ENCODE measurements at places on chromosomes 3 and 15.

- peak; percentile 73 for DNase-seq
Measured at GRCh38 chr3:185976977-185977678, 39.3 kb upstream of the TRA2B start.

- DNase-seq = no peak
Measured at GRCh38 chr3:78260388-78260787, 1220.5 kb downstream of the ROBO2 start.

- no peak for DNase-seq
Measured at GRCh38 chr3:46845397-46845859, 17.8 kb downstream of the MYL3 start.

GRCh38 chr3:28743831-28744230 lies 395.2 kb upstream of the AZI2 start:
- no peak for DNase-seq

DNA sequence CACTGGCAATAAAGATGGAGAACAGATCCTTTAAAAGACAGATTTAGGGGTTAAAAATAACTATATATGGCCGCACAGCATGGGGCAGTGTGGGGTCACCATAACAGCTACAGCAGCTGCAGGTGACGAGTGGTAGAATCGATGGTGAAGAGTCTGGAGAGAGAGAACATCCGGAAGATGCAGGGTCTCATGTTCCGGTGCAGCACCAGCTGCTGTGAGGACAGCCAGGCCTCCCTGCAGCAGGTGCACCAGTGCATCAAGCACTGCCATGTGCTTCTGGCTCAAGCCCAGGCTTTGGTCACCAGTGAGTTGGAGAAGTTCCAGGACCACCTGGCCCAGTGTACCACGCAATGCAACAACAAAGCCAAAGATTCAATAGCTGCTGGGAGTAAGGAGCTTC lies 93.7 kb upstream of the IMPG2 start:
- no peak for DNase-seq

DNA sequence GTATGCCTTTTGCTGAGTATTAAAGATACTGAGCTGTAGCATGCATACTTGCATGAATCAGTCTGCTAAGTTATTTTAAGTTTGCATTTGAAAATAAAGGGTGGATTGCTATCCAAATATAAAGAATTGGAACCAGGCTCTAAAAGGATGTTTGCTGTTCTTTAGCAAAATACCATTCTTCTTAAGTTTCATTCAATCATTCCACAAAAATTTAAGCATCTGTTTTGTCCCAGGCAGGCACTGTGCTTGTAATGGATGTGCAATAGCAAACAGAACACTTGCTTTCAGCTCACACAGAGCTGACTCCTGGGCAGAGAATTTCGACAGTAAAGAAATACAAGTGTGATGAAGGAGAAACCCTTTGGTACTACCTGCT lies 151.1 kb downstream of the PGPEP1L start:
- no peak for DNase-seq

- no peak for DNase-seq
Measured at GRCh38 chr15:83587091-83587490, 66.8 kb upstream of the ADAMTSL3 start.

GRCh38 chr3:27544372-27544865 lies 60.2 kb upstream of the SLC4A7 start:
- DNase-seq = no peak

DNA sequence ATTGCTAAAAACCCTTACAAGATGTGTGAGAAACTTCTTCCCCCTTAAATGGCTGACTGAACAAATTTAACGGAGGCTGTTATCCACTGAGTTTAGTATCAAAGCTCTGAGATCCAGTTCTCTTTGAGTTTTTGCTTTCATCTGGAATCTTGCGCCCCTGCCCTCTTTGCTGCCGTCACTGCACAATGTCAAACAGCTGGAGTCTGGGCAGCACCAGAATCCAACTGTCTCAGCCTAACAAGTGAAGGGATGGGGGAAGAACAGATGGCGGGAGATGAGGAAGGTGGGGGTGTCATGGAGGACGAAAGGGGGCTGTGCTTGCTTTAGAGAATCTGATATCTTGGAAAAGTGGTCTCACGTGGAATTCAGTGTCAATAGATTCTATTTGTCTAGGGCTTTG lies 7.0 kb upstream of the BOC start:
- DNase-seq = no peak

DNA sequence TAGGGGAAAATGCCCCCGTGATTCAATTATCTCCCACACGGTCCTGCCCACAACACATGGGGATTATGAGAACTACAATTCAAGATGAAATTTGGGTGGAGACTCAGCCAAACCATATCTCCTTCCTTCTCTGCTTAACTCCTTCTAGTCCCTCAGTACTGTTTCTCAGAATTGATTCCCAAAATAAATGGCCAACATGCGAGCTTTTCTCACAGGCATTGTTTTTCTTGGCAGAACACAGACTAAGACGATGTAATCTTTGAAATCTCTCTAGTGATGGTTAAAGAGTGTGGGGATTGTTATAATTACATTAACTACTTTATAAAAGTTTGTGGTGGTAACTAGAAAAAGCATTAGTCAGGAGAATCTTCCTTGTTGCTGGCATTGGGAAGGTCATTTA lies 366.5 kb downstream of the LPP start:
- no peak for DNase-seq

GRCh38 chr3:73435055-73435454 lies 189.7 kb downstream of the PDZRN3 start:
- no peak for DNase-seq

GRCh38 chr15:42367041-42367440 lies 7.7 kb downstream of the CAPN3 start:
- no peak for DNase-seq

GRCh38 chr15:31845791-31846190 lies 184.5 kb upstream of the CHRNA7 start:
- no peak for DNase-seq

DNA sequence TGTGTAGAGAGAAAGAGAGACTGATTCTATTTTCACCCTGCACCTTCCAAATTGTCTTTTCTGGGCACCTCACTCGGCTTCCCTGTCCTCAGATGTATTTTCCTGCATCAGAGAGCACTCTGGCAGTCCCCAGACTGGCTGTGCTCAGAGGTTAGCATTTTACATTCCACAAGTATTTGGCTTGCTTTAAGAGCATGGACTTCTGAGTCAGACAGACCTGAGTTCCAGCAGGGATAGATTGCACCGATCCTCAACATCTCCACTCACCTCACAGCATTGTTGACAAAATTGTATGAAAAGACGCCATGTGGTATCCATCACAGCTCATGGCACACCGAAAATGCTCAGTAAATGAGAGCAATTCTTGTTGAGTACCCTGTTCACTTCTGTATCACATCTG lies 45.6 kb downstream of the SST start:
- DNase-seq = no peak

GRCh38 chr15:65712415-65712814 lies 79.7 kb downstream of the DENND4A start:
- DNase-seq = no peak

- no peak for DNase-seq
Measured at GRCh38 chr3:88440701-88441100, 290.9 kb downstream of the C3orf38 start.

DNA sequence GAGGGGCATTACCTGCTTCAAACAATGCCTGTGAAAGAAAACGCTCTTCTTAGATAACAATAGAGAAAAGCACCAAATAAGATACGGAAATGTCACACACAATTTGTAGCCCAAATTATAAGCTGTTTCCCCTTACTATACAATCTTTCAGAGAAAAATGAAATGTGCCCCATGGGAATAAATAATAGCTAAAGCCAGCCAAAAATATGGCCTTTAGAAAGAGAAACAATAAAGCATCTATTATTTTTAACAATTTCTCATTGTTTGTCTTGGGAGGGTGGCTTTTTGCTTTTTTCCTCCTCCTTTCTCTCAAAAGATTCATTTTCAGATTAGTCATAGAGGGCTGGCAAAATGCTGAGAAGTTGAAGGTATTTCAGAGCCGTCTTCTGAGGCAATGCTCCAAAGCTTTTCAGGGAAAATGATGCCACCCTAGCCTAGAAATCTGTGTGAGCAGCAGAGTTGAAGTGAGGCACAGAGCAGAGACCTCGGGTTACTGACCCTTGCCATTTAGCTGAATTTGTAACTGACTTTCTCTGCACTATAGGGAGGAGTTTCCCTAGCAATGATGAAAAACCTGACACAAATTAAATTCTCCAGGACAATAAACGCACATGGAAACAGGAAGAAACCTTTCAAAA lies 86.3 kb upstream of the PRICKLE2 start:
- no peak for DNase-seq

DNA sequence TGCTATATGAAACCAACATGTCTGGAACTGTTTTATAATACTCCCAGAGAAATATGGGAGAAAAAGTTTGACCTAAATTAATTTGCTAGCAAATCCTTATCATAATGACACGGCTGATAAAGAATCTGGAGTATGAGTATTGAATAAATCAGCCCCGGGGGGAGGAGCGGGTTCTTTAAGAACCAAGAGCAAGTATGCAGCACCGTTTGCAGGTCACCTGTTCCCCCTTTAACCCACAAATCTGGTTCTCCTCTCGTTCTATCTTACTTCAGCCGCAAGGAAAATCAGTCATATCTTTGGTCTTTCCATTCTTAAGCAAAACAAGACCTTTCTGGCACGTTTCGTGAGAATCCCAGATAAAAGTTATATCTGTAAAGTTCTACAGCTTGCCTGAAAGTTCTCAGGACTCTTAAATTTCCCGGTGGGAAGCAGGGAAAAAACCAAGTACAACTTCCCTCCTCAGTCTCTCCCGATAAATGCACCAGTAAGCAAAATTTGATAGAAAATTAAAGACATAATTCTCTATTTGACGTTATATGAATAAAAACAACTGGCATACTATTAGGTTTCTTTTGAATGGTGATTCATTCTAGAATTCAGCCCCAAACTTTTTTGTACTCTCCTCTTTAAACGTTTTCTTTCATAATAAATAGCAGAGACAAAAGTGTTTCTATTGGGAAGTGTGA lies 348.6 kb downstream of the ZBBX start:
- DNase-seq = no peak

DNA sequence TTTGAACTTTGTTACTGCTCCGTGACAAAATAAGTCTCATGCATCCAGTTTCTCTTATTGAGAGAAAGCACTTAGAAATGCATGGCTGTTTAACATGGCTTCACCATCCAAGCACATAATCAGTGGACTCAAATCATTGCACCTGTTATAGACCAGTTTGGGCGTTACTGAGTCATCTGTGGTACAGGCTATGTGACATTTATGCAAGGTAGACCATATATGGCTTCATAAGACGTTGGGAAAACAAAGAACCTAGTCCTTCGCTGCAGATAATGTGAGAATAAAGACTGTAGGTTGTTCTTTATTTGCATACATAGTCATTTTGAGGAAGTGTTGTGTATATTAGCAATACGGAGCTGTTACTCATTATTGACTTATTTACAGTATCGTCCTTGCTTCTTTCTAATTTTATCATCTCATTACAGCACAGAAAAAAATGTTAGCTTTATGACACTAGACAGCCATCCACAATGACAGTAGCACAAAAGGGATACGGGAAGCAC lies 374.7 kb downstream of the IL5RA start:
- DNase-seq = no peak

- no peak for DNase-seq
Measured at GRCh38 chr3:140244893-140245292, 309.9 kb downstream of the CLSTN2 start.

GRCh38 chr3:50194128-50194902 lies 2.9 kb downstream of the GNAT1 start:
- peak; percentile 53 for DNase-seq

DNA sequence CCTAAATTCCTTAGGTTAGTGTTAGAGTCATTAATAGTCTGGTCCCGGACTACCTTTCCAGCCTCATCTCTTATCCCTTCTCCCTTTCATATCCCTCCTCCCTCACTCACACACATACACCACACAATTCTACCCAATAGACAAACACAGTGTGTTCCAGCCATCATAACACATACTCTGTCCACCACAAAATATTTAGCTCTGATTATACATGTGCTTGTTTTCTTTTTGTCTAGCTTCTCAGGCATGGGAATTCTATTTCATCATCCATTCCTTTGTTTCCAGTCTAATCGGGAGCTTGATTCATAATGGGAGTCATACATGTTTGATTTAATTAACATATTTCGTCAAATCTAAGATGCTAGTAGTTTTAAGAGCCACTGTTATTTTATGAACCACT lies 161.8 kb upstream of the BFSP2 start:
- no peak for DNase-seq

DNA sequence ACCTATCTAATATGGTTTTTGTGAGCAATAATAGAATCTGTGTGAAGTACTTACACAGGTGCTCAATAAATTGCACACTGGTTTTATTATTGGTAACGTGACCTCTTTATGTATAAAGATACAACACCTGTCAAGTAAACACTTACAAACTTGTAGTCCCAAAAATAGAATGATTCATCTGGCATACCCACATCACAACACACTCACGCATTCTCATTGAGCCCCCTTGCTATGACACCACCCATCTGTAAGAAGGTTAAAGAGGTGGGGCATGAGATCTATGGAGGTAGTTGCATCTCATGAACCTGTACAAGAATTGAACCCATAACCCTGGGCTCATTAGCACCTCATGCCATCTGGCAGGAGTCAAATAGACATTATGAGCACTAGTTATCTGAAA lies 134.9 kb upstream of the THBS1 start:
- DNase-seq = no peak

DNA sequence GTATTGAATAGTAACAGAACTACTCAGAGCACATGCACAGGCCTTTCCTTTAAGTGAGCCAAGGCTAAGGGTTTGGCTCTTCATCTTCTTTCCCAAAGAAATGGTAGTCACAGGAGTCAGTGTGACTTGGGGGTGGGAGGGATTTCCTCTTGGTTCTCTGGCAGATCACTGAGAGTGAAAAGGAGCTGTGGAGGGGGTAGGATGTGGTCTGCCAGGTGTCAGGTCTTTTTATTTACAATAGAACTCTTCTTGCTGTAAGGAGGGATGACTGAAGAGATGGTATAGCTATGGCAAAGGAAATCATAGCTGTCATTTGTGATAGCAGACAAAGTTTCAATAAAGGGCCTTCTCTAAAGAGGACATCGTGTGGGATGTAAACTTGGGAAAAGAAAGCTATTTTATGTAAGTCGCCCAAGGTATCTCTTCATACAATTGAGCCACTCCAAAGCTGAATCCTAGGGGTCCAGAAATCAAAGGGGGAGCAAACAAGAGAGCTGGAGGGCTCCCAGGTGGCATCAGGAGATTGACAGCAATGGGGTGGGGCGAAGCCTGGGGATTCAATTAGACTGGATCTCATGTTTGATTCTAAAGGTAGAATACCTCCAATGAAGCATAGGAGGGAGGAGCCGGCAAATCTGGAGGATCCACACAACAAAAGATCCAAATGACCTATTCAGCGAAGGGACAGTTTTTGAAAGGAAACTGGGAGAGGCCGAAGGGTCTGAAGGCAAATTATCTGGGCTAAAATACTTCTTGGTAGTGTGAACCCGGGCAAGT lies 20.0 kb upstream of the CHD2 start:
- no peak for DNase-seq

GRCh38 chr3:147941969-147942368 lies 532.8 kb downstream of the ZIC1 start:
- DNase-seq = no peak

Measured in stimulated activated CD8-positive, alpha-beta memory T cell treated with anti-CD3 and anti-CD28 coated beads, Interleukin-4, amount 100 ng/mL, for 1 hour (primary cell).